ENCODE measurements at places on chromosomes 3 and 15.

DNA sequence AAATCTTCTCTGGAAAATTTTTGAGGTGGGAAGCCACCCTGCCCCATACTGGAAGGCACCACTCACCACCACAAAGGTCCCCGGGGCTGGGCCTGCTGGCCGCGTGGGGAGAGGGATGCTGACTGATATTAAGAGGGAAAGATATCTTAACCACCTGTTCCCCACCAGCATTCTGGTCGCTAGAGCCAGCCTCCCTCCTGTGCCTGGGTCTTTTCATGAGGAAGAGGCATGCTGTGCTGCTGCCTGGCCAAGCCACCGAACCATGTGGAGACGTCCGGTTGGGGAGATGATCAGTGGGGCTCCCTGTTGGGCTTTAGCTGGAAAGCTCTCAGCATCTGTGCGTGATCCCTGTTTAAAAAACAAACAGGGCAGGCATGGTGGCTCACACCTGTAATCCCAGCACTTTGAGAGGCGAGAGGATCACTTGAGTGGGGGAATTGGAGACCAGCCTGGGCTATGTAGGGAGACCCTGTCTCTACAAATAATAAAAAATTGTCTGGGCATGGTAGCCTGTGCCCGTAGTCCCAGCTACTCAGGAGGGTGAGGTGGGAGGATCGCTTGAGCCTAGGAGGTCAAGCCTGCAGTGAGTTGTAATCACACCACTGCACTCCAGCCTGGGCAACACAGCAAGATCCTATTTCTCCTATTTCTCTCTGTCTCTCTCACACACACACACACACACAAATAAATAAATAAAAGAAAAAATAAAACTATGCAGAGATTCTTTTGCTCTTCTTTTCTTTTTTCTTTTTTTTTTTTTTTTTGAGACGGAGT, 1.0 kb downstream of the KLHL18 start:
- DNase-seq: no peak

- no peak for DNase-seq
These were observed 347.0 kb upstream of the LMCD1 start for GRCh38 chr3:8154617-8155016.

DNA sequence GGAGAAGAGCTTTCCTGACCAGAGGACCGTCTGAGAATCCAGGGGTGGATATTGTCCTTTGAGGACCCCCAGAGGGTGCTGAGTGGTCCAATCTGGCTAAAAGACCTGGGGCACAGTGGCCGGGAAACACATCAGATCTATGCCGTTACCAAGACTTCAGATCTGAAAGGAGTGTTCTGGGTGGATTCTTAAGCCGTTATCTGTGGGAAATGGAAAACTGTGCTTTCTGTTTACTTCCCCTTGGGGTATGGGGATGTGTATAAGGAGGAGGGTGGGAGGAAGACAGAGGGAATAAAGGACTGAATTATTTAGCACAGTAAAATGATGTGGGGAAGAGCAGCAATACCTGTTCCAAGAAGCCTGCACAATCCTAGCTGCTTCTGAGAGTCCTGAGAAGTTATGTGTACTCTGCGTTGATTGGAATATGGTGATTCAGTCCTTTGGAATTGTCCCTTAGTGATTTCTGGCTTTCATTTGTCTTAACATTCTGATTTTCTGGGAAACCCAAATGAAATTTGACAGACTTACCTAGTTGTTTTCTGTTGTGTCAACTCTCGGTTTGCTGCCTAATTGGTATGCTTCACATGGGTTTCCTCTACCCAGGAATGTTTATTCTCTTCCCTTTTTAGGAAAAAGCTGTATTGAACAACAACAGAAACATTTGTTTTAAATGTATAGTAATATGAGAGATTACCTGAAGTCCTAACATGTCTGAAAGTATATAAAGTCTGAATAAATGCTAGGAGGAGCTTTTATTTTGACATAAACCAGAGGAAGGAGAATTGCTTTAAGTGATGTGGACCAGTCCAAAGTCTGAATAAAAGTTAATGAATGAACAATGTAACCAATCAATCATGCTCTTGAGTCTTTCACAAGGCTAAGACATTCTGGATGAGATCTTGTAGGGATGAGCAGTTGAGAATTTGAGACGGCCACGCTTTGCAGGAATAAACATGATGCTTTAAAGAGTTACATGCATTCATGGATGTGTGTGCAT, 427.1 kb upstream of the C2CD4B start:
- no peak for DNase-seq

- no peak for DNase-seq
These were observed 34.5 kb downstream of the ACAA1 start for GRCh38 chr3:38102444-38102814.

- DNase-seq: no peak
These were observed 42.2 kb downstream of the RIOX2 start for GRCh38 chr3:97930018-97930417.

DNA sequence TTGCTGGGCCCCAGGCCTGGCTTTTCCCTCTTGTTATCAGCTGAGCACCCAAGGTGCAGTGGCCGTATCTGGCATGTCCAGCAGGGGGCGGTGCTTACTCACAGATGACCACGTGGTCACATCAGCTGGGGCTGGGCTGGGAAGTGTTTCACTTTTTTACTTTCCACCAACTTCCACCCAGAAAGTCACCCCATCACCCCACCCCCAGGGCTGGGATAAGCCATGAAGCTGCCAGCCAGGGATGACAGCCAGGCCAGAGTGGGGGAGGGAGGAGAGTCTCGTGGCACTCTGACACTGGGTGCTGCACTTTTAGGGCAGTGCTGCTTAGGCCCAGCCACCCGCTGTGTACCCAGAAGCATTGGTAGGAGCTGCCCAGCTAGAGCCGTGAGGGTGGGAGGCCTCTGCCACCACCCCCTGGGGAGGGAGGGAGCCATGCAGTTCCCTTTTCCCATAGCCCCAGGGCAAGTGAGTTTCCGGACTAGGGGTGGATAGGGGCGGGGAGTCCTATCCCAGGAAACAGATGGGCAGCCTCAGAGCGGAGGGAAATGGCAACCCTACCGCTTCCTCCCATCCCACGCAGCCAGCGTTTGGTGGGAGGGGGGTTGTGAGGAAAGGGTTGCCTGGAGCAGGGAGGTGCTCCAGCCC, 6.1 kb downstream of the PPCDC start:
- peak; percentile 89 for DNase-seq

GRCh38 chr3:170809007-170809974, 60.7 kb downstream of the RPL22L1 start:
- DNase-seq: peak; percentile 76

GRCh38 chr3:114454551-114455251, 160.9 kb downstream of the TIGIT start:
- DNase-seq: no peak

DNA sequence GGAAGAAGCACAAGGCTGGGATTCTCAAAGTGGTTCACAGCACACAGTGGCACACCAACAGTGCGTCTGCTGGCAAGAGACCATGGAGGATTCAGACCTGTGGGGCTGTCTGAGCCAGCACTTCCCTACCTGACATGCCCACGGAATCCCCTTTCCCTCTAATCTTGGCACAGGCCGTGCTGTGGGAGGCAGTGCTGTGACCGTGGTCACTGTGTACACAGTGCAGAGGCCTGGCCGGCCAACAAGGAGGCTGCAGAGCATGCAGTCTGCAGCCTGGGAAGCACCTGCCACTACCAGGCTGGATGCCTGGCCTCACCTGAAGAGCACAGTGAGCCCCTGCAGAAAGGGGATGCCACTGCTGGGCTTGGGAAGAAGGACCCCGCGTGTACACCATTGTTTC, 301.0 kb upstream of the LYSMD4 start:
- no peak for DNase-seq

DNA sequence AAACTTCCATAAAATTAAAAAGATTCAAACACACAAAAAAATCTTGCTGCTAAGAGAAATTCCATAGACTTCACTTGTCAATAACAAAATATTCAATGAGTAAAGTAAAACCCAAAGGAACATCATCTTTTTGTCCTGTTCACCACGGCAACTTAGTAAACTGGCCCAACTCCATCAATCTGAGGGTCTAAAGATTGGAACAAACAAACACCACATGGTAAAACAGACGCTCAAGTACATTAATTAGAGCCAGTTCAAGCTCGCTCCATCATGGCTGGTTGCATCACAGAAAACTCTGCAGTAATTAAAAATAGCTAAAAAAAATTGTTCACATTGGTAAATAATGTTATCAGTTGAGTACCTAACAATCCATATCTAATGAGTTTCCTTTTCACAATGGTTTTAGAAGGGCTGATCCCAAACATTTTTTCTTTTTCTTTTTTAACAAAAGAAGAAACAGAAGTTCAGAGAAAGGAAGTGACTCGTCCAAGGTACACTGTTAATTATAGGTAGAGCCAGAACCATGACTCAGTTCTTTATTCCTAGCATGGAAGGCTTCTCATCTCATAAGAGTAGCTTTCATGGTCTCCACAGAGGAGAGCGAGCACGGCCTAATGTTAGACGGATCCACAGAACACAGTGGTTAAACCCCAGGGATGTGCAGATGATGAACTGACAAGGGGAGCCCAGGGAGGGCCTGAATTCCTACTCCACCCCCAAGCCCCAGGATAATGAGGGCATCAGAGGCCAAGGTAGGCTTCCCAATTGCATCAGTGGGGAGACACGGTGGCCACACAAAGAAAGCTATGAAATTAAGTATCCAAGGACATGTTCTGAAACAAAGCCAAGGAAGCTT, 79.2 kb upstream of the ARHGEF3 start:
- no peak for DNase-seq

DNA sequence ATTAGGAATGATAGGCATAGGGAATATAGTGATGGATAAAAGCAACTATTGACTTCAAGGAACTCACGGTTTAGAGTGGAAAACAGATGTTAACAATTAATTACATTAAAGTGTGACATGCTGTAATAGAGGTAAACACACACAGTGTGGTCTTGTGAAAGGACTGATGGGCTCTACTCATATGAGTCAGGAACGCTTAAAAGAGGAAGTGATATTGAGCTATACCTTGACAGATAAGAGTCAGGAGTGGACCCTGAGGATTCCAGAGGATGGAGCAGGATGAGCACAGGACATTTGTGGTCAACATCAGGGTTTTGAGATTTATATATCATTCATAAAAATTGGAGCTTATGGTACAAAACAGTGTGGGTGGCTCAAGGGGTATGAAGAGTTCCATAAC, 11.0 kb downstream of the EXOG start:
- no peak for DNase-seq

GRCh38 chr15:49923671-49924070, 195.4 kb downstream of the ATP8B4 start:
- no peak for DNase-seq

GRCh38 chr3:69119681-69120080, 2.7 kb downstream of the LMOD3 start:
- DNase-seq: no peak

GRCh38 chr3:161854232-161854771, 357.7 kb downstream of the OTOL1 start:
- DNase-seq: peak; percentile 39

DNA sequence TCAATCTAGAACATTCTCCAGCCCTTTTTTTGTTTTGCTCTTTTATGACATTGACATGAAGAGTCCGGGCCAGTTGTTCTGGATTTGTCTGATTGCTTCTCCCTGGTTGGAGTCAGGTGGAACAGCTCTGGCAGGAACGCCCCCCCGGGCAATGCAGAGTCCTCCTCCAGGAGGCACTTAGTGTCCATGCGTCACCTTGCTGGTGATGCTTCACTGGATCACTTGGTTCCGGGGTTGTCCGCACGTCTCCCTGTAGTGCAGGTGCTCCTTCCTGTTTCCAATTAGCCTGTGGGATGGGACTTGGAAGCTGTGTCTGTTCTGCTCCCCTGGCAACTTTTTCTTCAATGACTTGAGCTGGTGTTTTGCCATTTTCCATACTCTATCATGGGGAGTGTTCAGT, 9.8 kb downstream of the CSK start:
- no peak for DNase-seq

DNA sequence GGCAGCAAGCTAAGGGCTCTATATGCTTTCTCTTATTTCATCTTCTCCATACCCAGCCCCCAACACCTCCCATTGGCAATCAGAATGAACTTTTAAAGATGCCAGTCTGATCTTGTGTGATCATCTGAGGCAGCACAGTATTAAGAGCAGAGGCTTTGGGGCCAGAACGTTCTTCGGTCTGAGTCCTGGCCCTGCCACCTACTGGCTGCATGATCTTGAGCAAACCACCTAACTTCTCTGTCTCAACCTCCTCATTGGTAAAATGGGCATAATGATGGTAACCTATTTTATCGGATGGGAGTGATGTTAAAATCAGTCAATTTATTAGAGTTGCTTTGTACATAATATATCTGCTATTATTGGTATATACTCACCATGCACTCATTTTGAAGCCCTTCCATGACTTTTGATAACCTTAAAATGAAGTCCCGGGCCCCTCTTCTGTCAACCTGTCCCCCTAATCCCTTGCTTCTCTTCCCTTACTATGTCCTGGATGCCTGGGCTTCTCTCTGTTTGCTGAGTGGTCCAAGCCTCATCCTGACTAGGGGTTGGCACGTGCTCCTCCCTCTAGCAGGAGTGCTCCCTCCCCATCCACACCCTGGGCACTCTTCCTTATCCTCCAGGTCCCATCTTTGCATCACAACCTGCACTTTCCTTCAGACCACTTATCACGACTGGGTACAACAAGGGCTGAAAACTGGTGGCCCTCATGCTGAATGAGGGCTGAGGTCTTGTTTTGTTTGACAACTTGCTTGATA, 6.3 kb downstream of the EFCAB12 start:
- DNase-seq: no peak

- DNase-seq: peak; percentile 81
These were observed 646.1 kb downstream of the SQOR start for GRCh38 chr15:46280762-46281542.

GRCh38 chr3:8153800-8154199, 347.8 kb upstream of the LMCD1 start:
- no peak for DNase-seq

DNA sequence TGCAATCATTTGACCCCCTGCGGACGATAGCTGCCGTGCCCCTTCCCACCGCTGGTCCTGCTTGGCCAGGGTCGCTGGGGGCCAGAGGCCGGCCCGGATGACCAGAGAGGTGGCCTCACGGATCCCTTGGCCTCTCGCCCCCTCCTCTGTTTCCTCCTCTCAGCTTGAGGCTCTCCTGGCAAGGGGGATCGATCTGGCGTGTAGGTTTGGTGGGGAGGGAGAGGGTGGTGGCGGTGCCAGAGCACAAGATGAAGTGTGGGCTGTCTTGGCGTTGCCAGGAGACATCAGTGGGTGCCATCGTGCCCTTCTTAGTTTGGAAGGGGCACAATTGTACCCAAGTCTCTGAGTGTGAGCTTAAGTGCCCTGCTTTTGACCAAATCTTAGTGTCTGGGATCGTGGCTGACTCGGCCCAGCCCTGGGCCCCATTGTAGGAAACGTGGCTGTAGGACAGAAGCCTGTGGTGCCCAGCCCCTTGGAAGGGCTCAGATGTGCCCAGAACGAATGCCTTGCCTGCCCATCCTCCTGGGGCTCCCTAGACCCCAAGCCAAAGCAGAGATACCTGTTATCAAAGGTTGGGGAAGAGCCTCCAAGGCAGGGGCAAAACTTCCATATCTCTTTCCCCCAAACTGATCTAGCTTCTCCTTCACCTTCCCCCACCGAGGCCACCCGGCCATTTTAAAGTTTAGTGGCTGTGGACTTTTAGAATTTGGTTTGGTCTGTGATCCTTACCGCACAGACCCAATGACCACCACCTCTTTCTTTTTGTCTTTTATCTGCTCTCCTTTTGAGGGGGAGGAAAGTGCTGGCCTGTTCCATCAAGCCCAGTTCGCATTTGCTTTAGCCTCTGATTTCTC, 14.4 kb downstream of the NR2F2 start:
- no peak for DNase-seq

GRCh38 chr3:13317596-13318320, 102.4 kb downstream of the NUP210 start:
- no peak for DNase-seq

Measured in WERI-Rb-1 (cell line).